ENCODE measurements at places on chromosomes 5 and 9.

DNA sequence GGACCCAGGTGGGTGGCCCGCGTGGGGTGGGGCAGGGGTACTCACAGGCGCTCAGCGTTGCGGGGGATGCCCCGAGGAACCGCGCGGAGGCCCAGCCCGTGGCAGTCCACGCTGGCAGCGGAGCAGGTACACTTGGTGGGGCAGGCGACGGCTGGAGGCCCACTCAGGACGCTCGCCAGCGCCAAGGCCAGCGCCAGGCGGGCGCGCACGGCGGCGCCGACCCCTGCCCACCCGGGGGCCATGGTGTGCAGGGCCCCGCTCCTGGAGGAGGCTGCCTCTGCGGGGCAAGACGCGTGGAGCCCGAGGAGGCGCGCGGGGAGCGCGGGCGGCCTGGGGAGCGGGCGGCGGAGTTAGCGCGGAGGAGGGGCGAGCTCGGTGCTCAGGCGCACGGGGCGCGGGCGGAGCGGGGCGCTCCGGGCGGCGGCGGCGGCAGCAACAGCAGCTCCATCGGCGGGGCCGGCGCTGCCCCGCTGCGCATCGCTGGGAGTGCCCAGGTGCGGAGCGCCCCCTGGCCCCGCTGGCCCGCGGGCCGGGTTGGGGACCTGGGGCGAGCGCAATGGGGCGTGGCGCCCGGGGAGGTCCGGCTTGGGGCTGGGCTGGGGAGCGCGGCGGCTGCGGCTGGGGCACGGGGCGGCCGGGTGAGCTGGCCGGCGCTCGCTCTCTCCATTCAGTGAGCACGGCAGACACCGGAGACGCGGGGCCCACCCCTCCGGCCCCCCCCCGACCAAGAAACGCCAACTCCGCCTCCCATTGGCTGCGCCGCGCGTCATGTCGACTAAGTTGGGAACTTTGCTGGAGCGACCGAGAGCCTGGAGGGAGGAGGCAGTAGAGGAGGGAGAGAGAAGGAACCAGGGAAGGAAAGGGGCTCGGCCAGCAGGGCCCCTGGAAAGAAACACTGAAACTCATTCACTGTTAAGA is at the start of gene SLIT3:
Gene SLIT3, minus strand, starts transcription at position 672 of the 918 bp plus-strand sequence. Its CDS starts 430 bp downstream, at position 242.
- DNase-seq = no peak

- no peak for DNase-seq
Measured at GRCh38 chr5:142746532-142747433, 23.4 kb upstream of the ARHGAP26 start.

GRCh38 chr5:101897914-101898313 is 398.2 kb downstream of the SLCO4C1 start:
- DNase-seq = no peak

GRCh38 chr5:28822071-28822470 is 1783.7 kb upstream of the CDH9 start:
- no peak for DNase-seq

GRCh38 chr5:151592855-151593408 is 1.8 kb upstream of the FAT2 start:
- no peak for DNase-seq

- no peak for DNase-seq
Measured at GRCh38 chr9:114284316-114285060, 38.4 kb upstream of the ORM1 start.

- DNase-seq = no peak
Measured at GRCh38 chr5:168409591-168410458, 76.4 kb upstream of the RARS1 start.

- DNase-seq = no peak
Measured at GRCh38 chr5:74231697-74232096, 408.8 kb downstream of the ENC1 start.

- no peak for DNase-seq
Measured at GRCh38 chr5:135887881-135888614, 7.6 kb downstream of the IL9 start.

DNA sequence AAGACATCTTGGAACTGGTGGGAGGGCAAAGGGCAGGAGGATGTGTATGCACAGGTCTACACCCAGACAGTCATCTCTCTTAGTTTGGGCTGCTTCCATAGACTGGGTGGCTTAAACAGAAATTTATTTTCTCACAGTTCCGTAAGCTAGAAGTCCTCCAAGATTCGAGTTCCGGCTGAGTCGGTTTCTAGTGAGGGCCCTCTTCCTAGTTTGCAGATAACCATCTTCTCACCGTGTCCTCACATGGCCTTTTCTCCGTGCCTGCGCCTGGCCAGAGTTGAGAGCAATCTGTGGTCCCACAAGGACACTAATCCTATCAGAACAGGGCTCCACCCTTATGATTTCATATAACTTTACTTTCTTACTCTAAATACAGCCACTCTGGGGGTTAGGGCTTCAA is 4.1 kb downstream of the SMIM32 start:
- DNase-seq = no peak

DNA sequence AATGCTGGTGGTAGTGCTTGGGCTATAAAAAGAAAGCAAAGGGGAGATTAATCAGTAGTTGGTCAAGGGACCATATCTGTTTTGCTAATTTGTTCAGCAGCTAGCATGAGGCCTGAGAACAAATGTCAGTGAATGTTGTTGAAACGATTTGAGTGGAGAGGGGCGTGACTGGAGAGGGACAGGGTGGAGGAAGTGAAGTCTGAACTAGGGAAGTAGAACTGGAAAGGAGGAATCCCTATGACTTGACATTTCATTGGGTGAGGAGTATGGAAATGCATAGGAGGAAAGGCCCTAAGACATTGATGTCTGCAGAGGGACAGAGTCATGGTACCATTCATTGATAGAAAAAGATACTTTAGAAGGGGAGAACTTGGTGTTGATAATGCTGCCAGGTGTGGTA is 19.7 kb downstream of the TLE4 start:
- DNase-seq = no peak

DNA sequence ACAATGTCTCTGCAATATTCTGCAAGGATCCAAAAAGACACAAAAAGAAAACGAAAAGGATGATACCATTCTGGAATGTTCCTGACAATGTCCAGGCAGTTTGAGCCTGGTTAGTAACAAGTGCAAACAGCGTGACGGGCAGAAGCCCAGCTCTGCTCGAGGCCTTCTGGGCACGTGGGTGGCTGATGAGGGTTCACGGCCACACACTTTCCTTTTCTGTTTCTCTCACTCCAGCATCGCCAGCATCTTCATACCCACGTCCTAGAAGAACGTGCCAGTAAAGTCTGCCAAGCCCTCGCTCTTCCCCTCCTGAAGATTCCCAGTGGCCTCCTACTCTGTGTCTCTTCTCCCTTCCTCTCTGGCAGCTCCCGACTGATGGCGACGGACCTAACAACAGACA is 36.7 kb downstream of the COL23A1 start:
- DNase-seq = no peak

GRCh38 chr9:89845862-89846261 is 241.1 kb downstream of the GADD45G start:
- no peak for DNase-seq

Measured in stimulated activated CD4-positive, alpha-beta T cell treated with anti-CD3 and anti-CD28 coated beads, Interleukin-15, amount 100 ng/mL, for 1 hour (primary cell).